ENCODE measurements at places on chromosomes 2 and 18.

- DNase-seq = no peak
Observed at GRCh38 chr18:23499291-23499781, 4.0 kb upstream of the RMC1 start.

DNA sequence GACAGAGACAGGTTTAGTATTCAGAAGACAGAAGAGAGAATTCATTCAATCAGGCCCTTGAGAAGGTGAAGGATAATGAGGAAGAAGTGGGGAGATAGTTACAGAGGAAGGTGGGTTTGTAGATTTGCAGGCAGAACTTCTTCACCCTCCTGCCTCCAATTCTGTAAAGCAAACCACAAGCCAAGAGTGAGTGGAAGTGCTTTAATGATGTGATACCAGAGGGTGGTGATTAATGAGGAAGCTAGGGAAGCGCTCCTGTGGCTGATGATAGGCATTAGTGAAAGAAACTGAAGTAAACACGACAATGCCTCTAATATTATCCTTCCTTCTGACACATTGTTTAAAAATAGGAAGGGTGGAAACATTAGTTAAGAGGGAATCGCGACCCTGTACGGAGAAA lies 78.2 kb downstream of the CAPN13 start:
- DNase-seq = no peak

- no peak for DNase-seq
Observed at GRCh38 chr2:37376421-37377186, 32.2 kb downstream of the QPCT start.

DNA sequence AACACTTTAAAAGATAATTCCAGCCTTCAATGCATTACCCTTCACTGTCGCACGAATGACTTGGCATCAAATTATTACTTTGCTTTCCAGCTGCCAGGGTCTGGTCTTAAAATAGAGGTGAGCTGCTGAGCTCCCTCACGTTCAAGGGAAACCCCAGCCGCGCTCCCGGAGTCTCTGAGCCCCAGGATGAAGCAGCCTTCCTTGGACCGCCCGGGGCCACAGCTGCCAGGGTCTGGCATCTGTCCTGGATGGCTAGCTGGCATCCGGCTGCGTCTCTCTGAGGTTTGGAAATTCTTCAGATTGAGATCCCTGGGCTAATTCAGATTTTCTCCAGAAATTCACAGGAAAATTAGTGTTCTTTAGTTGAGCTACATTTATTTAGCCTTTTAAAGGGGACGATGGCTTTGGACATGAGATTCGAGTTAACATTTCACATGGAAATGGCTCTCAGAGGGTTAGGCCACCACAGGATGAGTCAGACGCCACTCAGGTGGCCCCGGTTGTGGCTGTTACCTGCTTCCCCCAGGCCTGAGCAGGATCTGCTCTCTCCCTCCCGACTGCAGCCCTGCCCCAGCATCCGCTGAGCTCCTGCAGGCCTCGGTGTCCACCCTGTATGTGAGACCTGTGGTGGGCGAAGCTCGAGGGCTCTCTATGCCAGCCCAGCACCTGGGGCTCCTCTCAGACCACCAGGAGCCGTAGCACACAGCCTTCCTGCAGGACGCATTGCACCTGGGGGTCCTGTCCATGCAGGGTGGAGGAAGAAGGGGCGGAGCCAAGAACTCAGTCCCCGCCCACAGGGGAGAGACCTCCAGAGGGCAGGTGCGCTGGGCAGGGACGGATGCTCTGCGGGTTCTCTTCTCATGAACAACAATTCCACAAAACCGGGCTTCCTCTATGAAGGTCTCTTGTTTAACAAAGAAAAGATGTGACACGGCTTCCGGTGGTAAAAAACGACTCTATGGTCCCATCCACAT lies 255.5 kb downstream of the TWIST2 start:
- DNase-seq = no peak

- DNase-seq = no peak
Observed at GRCh38 chr2:150137338-150138069, 350.0 kb downstream of the RND3 start.

- no peak for DNase-seq
Observed at GRCh38 chr2:217064234-217065011, 204.6 kb upstream of the TNP1 start.

DNA sequence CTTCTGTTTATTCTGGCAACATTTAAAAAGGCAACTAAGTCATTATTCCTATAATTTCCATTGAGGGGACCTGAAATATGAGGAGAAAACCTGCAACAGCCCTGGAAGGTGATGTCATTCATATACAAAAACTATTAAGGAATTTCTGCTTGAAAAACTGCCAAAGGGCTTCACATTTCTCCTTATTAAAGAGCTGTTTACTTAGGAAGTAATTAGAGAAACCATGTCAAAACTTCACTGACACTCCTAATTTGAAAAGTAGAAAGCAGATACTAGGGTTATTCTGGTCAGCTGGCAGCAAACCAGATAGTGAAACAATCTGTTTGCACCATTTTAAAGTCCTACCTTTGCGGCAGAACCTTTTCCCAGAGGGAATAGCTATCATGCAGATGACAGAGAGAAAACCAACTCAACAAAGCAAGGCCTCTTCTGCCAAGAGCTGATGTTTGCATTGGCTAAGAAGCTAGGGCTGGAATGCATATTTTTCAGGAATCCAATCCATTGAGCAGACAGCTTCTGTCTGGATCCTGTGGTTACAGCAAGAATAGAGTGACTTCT lies 592.2 kb upstream of the SYT4 start:
- no peak for DNase-seq

GRCh38 chr2:20223407-20224163 lies 1.3 kb downstream of the SDC1 start:
- DNase-seq = no peak

DNA sequence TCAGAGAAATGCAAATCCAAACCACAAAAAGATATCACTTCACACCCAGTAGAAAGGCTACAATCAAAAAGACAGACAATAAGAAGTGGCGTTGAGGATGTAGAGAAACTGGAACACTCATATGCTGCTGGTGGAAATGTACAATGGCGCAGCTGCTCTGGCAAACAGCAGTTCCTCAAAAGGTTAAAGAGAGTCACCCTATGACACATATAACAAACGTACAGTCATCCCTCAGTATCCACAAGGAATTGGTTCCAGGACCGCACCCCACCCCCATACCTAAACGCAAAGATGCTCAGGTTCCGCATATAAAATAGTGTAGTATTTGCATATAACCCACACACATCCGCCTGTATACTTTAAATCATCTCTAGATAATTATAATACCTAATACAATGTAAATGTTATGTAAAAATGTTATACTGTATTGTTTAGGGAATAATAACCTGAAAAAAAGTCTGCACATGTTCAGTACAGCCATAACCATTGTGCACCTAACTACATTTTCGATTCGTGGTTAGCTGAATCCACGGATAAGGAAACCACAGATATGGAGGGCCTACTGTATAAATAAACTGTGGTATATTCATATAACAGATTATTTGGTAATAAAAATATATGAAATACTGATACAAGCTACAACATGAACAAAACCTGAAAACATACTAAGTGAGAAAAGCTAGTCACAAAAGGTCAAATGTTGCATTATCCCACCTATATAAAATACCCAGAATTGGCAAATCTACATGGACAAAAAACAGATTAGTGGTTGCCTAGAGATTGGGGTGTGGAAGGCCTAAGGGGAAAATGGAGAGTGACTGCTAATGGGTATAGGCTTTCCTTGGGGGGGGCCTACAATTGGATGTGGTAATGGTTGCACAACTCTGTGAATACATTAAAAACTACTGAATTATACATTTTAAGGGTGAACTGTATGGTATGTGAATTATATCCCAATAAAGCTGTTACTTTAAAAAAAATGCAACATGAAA lies 37.5 kb downstream of the UXS1 start:
- no peak for DNase-seq

DNA sequence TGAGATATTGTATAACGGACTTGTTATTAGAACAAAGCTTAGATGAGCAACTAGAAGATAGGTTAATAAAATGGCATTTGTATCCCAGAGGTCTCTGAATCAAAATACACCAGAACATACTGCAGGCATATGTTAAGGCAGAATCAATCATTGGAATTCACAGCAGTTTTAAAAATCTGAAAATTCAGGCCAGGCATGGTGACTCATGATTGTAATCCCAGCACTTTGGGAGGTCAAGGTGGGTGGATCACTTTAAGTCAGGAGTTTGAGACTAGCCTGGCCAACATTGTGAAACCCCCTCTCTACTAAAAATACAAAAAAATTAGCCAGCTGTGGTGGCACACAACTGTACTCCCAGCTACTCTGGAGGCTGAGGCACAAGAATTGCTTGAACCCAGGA lies 405.2 kb downstream of the ZEB2 start:
- no peak for DNase-seq

GRCh38 chr2:88252111-88252510 lies 82.0 kb downstream of the THNSL2 start:
- no peak for DNase-seq

DNA sequence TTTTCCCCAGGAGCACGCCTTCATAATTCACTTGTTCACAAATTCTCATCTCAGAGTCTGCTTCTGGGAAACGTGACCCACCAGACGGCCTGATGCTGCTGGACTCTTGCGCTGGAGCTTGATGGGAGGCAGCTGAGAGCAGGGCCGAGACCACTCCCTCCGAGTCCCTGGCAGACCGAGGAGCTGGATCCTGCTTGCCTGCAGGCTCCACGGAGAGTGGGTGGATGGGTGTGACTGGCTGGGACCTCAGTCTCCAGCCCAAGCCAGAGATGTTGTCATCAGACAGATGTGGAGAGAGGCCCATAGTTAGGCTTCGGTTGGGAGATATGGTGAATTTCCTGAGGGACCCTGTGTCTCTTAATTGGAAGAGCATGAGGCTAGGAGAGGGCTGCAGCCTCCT lies 76.4 kb downstream of the TSN start:
- no peak for DNase-seq

GRCh38 chr2:64186699-64187605 lies 42.7 kb upstream of the PELI1 start:
- no peak for DNase-seq

GRCh38 chr2:186129767-186130581 lies 356.1 kb upstream of the ZC3H15 start:
- DNase-seq = no peak

DNA sequence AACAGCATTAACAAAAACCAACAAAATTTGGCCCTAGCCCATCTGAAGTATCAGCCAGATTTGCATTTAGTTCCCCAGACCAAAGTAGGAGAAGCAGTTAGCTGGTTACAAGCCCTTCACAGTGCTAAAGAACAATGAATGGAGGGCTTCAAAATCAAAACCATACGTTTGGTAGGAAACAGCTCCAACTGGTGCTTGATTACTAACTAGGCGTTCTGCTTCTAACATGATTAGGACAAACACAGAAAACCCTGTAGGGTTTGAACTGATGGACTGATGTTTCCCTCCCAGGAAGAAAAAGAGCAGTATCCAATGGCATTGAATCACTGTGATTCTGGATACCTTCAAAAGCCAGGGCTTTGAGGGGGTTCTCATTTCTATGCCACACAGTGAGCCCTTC lies 20.5 kb upstream of the STAT4 start:
- DNase-seq = no peak

DNA sequence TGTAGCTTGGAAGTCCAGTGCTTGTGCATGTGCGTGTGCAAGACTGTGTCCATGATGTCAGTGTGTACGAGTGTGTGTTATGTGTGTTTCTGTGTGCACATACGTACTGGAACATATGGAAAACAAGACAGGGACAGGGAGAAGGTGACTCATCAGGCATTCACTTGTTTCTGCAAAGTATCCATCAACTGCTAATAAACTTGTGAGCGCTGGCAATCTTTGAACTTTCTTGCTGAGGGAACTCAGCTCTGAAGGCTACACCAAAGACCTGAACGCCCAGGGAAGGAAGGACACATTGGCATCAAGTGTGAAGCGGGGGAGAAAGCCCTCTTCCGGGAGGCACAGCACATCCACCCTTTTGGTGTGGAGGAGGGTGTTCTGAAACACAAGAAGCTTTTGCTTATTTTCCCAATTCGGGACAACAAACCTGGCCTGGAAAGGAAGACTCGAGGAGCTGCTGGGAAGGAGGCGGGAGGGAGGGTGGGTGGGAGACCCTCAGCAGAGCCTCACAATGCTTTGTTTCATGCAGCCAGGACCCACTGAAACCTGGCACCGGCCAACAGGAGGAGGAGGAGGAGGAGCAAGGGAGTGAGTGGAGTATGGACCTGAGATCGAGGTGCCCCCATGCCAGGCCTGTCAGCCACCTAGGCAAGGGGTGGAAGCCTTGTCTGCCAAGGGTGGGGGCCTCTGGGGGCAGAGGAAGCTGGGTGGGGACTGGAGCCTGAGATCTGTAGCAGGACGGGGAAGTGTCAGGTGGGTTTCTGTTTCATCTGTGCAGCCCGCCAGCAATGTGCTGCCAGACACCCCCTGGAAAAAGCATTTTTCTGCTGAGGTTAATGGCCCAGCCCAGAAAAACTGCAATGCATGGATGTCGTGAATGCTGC lies 26.8 kb downstream of the SMAD7 start:
- DNase-seq = no peak
